ENCODE measurements at places on chromosomes 4 and X.

GRCh38 chr4:146112389-146112788, 63.1 kb upstream of the LSM6 start:
- H3K27ac ChIP-seq = no peak overlapping the region
- no peaks in the 10 kb centered on the region for H3K36me3 ChIP-seq
- H3K4me3 ChIP-seq = no peak overlapping the region

- peaks cover 6% of the 10 kb centered on the region for H3K27me3 ChIP-seq
- DNase-seq = no peak
- H3K4me1 ChIP-seq = no peaks in the 10 kb centered on the region
- H3K27ac ChIP-seq = no peak overlapping the region
- no peak overlapping the region for H3K4me3 ChIP-seq
- no peaks in the 10 kb centered on the region for H3K36me3 ChIP-seq
Measured at GRCh38 chrX:39227371-39227770, 426.1 kb downstream of the MID1IP1 start.

DNA sequence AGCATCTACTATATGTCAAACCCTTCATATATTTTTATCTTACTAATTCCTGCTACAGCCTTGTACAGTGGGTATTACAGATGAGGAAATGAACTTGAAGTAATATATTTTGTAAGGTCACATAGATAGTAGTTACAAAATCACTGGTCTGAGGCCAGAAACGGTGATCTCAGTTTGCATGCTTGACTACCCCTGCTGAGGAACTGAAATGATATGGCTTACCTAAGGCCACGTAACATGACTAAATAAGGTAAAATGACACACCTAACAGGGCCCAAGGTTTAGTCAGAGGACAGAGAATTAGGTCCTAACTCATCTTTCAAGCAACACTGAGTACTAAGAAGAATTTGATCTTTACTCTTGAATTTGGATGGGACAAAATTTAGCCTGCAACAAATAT, 1.5 kb upstream of the COMMD8 start:
- H3K4me3 ChIP-seq = no peak overlapping the region
- H3K27me3 ChIP-seq = peaks cover 5% of the 10 kb centered on the region

- H3K4me3 ChIP-seq = no peak overlapping the region
- H3K36me3 ChIP-seq = peaks cover 4% of the 10 kb centered on the region
- no peak overlapping the region for H3K27ac ChIP-seq
- H3K27me3 ChIP-seq = no peaks in the 10 kb centered on the region
- DNase-seq = no peak
- no peaks in the 10 kb centered on the region for H3K4me1 ChIP-seq
Measured at GRCh38 chr4:127870281-127870680, 10.4 kb upstream of the PLK4 start.

GRCh38 chr4:137543198-137543597, 10.9 kb upstream of the PCDH18 start:
- no peaks in the 10 kb centered on the region for H3K36me3 ChIP-seq
- no peak overlapping the region for H3K27ac ChIP-seq
- H3K4me1 ChIP-seq = no peaks in the 10 kb centered on the region
- no peak overlapping the region for H3K4me3 ChIP-seq
- no peak for DNase-seq

DNA sequence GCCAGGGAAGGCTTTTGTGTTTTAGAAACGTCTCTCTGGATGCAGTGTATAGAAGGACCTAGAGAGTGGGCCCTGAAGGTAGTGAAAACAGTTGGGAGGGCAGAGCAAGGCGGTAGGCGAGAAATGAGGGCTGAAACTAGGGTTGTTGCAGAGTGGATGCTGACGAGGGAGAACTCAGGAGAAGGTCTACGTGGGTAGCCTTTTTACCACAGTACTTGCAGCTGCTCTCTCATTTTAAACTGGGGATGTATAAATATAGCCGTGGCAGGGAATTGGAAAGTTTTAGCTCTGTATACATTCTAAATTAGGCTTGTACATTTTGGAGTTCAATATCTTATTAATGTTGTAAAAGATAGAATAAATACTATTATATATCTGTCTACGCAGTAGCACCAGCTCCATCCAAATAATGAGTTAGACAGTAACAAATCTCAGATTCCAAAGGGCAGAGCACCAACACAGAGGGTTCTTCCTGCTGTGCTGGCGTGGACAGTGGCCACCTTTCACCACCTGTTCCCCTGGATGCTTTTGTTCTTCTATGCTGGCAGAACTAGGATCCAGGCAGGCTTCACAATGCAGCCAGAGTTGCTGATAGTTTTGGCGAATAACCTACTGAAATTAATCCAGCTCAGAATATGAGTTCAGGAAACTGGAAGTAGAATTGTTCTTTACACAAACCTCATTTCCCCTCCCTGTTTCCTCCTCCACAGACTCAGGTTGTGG, 31.7 kb downstream of the CCNG2 start:
- peaks cover 7% of the 10 kb centered on the region for H3K4me1 ChIP-seq
- H3K27me3 ChIP-seq = peaks cover 8% of the 10 kb centered on the region
- DNase-seq = no peak
- no peak overlapping the region for H3K4me3 ChIP-seq
- H3K27ac ChIP-seq = no peak overlapping the region

- H3K27ac ChIP-seq = peak overlapping the region; percentile 60
- DNase-seq = no peak
- peak overlapping the region; percentile 7 for H3K4me3 ChIP-seq
- peaks cover 3% of the 10 kb centered on the region for H3K27me3 ChIP-seq
- H3K4me1 ChIP-seq = peaks cover 32% of the 10 kb centered on the region
- no peaks in the 10 kb centered on the region for H3K36me3 ChIP-seq
Measured at GRCh38 chrX:120457766-120458180, 11.3 kb downstream of the LAMP2 start.

GRCh38 chr4:122548452-122548851, 72.4 kb downstream of the IL21 start:
- no peak overlapping the region for H3K27ac ChIP-seq
- peaks cover 3% of the 10 kb centered on the region for H3K27me3 ChIP-seq
- no peaks in the 10 kb centered on the region for H3K36me3 ChIP-seq
- no peak overlapping the region for H3K4me3 ChIP-seq
- no peaks in the 10 kb centered on the region for H3K4me1 ChIP-seq
- no peak for DNase-seq

DNA sequence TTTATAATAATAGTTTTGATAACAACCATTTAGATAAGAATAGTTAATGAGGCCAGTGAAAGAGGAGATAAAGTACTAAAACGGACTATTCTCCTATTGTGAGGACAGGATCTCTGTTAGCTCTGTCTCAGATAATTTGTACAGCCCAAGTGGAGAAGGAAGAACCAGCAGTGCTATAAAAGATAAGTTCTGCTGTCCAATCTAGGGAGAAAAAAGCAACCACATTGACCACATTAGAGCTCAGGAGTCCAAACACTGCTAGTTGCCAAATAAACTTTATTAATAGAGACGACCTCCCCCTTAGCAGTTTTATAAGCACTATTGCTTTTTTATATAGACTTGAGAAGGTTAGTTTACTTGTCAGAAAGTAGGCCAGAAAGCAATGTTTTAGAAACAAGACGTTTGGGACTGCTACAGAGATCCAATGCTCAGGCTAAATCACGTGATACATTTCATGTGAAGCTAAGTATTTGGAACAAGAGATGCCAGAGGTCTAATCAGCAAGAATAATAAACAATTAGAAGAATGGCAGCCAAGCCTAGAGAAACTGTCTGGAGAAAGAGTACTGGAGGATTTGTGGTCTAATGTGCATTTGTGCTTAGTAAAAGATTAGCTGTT, 15.9 kb downstream of the IL15 start:
- H3K4me3 ChIP-seq = no peak overlapping the region
- no peak overlapping the region for H3K27ac ChIP-seq
- H3K27me3 ChIP-seq = no peaks in the 10 kb centered on the region

DNA sequence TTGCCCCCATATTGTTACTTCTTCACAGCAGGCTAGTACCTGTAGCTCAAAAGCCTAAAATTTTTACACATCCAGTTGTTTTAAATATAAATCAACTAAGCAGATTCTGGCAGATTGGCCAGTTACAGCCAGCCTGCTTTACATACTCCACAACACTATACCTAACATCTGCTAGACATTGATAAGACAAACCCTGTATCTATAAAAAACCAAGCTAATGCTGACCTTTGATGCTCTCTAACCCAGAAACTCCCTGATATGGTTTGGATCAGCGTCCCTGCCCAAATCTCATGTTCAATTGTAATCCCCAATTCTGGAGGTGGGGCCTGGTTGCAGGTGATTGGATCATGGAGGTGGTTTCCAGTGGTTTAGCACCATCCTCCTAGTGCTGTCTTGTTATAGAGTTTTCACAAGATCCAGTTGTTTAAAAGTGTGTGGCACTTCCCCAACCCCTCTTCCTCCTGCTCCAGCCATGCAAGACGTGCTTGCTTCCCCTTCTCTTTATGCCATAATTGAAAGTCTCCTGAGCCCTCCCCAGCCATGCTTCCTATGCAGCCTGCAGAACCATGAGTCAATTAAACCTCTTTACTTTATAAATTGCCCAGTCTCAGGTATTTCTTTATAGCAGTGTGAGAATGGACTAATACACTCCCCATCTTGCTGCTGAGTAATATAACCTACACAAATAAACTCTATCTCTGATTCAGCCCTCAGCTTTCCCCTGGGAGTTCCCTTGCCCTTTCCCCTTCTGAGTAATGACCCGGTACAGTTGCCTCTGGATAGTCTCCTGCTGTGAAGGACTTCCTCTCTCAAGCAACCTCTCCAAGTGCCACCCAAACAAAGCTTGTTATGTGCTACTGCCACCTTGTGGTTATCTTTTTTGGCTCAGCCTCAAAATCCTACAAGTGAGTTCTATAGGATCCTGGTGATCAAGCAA, 39.6 kb downstream of the ZCCHC13 start:
- H3K4me3 ChIP-seq = no peak overlapping the region
- peak; percentile 39 for DNase-seq
- H3K27me3 ChIP-seq = peaks cover 2% of the 10 kb centered on the region
- no peaks in the 10 kb centered on the region for H3K4me1 ChIP-seq

GRCh38 chrX:129649268-129650182, 5.2 kb downstream of the APLN start:
- peaks cover 12% of the 10 kb centered on the region for H3K27me3 ChIP-seq
- H3K4me1 ChIP-seq = no peaks in the 10 kb centered on the region
- no peak for DNase-seq
- no peak overlapping the region for H3K4me3 ChIP-seq

DNA sequence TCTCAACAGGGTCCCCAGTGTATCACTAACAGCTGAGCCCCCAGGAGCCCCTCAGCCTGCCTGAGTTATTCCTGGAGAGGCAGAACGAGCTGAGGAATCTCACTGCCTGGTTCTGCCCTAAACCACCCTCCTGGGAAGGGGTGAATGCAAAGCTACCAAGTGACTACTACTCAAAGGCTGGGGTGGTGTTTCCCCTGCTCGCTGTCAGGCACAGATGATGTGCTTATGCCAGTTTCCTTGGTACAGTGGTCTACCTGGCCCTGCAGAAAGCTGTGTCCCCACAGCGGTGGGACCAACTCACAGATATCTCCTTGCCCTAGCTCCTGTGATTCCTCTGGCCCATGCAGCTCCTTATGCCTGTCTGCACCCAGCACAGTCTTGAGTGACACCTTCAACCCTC, 35.4 kb upstream of the ASMTL start:
- no peak overlapping the region for H3K4me3 ChIP-seq
- H3K4me1 ChIP-seq = peaks cover 57% of the 10 kb centered on the region
- H3K27me3 ChIP-seq = peaks cover 18% of the 10 kb centered on the region
- H3K36me3 ChIP-seq = peaks cover 32% of the 10 kb centered on the region

GRCh38 chrX:106791495-106791894, 11.0 kb upstream of the TBC1D8B start:
- no peaks in the 10 kb centered on the region for H3K4me1 ChIP-seq
- DNase-seq = no peak
- H3K36me3 ChIP-seq = no peaks in the 10 kb centered on the region
- no peak overlapping the region for H3K4me3 ChIP-seq

DNA sequence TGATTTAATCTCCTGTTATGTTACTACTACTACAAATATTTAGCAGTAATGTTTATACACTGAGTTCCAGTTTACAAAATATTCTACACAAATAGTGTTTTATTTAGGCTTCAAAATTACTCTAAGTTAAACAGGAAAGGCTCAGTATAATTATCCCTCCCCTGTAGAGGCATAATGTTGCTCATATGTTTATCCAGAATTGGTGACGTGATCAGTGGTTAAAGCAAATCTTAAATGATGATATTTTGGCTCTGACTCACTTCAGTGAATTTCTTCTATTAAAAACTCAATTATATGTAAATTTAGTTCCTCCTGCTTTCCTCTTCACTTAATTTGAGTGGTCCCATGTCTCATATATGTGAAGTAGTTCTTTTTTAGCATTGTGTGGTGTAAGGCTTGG, 438.5 kb downstream of the ADGRL3 start:
- H3K4me3 ChIP-seq = no peak overlapping the region
- DNase-seq = no peak
- H3K36me3 ChIP-seq = no peaks in the 10 kb centered on the region
- H3K27me3 ChIP-seq = no peaks in the 10 kb centered on the region
- H3K4me1 ChIP-seq = no peaks in the 10 kb centered on the region

- H3K36me3 ChIP-seq = no peaks in the 10 kb centered on the region
- H3K27ac ChIP-seq = peak overlapping the region; percentile 96
- H3K27me3 ChIP-seq = peaks cover 7% of the 10 kb centered on the region
- no peak for DNase-seq
- H3K4me1 ChIP-seq = peaks cover 94% of the 10 kb centered on the region
- peak overlapping the region; percentile 87 for H3K4me3 ChIP-seq
Measured at GRCh38 chr4:2837110-2837903, 6.3 kb upstream of the ADD1 start.

DNA sequence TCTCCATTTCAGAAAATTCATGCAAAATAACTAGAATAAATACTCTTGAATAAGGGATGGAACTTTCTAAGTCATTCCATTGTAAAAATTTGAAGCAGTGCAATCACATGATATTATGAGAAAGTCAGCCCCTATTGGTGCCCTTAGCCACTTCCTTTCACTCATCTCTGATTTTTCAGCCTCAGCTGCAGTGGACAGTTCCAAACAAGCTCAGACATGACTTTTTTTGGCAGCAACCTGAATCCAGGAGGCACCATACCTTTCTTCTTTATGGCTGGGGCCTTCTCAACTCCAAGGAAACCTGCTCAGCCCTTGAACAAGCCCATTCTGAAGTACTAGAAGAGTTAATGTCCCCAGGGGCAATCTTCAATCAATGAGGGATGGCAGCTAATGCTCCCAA, 40.5 kb downstream of the MAPK10 start:
- DNase-seq = no peak
- H3K36me3 ChIP-seq = no peaks in the 10 kb centered on the region
- H3K4me1 ChIP-seq = no peaks in the 10 kb centered on the region
- H3K27me3 ChIP-seq = no peaks in the 10 kb centered on the region
- no peak overlapping the region for H3K27ac ChIP-seq
- no peak overlapping the region for H3K4me3 ChIP-seq
